Activated CD4-positive, alpha-beta T cell treated with anti-CD3 and anti-CD28 coated beads, Interleukin-2, amount 10 ng/mL, durations not matched to agents 24 days and 14 days (primary cell): ENCODE measurements at places on chromosomes 7 and 10.

DNA sequence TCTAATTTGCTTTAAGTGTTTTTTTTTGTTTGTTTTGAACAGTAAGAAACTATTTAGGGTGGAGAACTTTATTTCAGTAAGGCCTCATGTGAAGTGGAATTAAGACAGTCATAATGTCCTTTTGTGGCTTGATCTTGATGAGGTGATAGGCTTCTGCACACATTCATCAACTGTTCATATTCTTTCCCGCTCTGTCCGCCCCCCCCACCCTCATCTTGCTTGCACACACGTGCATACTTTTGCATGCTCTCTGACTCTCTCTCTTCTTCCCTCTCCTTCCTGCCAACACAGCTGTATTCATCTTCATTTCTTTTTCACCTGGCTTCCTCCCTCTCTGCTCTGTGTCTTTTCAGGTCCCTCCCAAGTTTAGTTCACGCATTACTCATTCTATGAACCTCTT is 429.6 kb downstream of the AUTS2 start:
- no peak for DNase-seq

DNA sequence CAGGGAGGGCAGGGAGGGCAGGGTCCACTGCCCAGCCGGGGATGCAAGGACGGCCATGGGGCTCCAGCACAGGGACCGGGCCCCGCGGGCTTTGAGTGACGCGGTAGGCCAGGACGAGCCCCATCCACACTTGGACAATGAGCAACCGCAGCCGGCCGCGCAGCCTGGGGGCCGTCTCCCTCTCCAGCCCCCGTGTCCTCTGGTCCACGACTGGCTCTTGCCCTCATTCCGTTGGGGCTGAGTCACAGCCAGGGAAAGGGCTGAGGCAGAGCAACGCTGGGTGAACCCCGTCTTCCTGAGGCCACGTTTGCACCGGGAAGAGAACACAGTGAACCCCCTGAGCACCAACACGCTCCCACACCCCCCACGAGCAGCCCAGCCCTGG is 23.7 kb downstream of the SHH start:
- no peak for DNase-seq

DNA sequence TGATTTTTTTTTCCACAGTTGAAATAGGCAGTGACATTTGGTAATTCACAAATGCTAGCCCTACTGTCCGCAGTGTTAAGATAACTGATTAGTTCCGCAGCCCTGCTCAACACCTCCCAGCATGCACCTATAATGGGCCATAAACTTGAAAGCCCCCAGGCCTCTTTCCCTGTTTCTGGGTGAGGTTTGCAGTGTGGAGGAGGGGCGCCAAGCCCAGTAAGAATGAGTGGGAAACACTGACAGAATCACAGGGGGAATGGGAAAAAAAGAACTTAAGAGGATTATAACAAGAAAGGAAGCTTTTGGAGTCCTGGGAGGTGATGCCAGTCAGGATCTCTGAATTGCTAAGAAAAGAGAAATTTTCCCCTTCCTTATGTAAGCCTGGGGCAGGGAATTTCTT is 39.6 kb upstream of the SP8 start:
- no peak for DNase-seq

GRCh38 chr10:119131512-119132240 is 27.8 kb downstream of the DENND10 start:
- DNase-seq = peak; percentile 89

DNA sequence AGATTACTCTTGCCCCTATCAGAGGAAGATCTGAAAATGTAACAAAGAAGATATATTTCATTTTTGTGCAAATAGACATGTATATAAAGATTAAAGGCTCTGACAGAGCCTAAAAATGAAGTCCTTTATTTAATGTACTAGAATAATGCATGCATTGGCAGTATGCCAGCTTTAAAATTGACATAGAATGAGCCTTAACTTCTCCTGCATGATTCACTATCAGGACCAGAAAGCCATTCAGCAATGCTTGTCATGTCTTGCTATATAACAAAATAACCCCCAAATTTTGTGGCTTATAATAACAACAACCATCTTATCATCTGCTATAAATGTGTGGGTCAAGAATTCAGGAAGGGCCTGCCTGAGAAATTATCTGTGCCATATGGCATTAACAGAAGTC is 411.9 kb downstream of the GRM8 start:
- no peak for DNase-seq

- no peak for DNase-seq
These were observed 296.3 kb upstream of the SEMA3D start for GRCh38 chr7:85483177-85483576.

DNA sequence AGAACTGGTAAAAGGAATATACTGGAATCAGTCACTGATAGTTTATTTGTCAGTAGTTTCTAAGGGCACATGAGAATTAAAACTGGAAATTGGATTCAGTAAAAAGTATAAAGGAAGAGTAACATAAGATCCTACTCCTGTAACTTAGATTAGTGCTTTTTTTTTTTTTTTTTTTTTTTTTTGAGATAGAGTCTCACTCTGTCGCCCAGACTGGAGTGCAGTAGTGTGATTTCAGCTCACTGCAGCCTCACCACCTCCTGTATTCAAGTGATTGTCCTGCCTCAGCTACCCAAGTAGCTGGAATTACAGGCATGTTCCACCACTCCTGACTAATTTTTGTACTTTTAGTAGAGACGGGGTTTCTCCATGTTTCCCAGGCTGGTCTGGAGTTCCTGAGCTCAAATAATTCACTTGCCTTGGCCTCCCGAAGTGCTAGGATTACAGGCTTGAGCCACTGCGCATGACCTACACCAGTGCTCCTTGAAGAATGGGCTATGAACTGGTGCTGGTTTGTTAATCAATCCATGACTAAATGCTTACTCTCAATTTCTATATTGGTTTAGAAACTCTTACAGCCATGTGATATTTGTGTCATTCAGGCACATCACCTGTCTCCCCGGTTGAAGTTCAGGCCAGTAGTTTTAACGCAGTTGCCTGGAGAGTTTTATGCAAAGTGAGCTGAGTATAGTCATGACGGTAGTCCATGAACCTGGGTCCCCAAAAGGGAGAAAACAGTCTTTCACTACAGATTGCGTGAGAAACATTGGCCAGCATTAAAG is 65.0 kb downstream of the ZEB1 start:
- DNase-seq = no peak

DNA sequence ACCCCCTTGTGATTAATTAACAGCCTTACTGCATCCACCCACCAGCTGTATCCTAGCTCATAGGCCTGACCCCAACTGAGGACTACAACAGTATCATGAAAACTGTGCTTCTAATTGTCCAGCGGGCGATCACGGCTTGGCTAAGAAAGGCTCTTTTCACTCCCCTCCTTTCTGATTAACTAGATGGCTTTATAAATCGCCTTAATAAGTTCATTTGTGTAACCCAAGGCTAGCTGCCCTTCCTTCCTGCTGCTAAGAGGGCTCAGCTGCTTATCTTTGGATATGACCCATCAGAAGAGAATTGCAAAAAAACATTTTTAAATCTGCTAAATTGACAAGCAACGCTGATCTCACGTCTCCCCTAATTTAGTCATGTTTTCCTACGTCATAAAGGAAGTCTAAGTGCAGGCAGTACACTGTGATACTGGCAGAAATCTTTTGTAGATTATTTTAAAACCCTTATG is 163.0 kb upstream of the LAMB4 start:
- DNase-seq = no peak

DNA sequence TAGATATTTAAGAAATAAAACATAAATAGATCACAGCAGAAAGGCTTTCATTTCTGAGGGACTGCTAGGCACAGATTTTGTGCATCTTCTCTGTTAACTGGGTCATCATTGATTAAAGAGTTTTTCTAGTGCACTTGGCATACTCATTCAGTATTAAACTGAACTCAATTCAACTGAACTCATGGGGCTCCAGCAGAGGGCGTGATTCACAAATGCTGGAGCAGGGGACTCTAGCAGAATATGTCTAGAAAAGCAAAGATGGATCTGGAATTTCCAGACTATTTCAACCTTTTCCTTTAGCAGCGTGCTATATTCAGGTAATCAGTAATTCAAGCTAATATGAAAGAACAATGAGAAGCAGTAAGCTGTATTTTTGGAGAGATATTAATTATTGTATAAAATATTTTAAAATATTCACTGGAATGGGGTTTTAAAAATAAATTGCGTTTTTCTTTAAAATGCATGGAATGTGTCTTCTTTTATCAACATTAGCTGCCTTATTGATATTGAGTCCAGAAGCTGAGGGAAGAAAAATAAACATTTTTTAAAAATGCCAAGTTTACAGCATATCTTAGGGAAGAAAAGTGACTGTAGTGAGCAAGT is 296.8 kb upstream of the CACNA2D1 start:
- DNase-seq = no peak

GRCh38 chr10:35063837-35064454 is 26.2 kb downstream of the CUL2 start:
- DNase-seq = no peak

DNA sequence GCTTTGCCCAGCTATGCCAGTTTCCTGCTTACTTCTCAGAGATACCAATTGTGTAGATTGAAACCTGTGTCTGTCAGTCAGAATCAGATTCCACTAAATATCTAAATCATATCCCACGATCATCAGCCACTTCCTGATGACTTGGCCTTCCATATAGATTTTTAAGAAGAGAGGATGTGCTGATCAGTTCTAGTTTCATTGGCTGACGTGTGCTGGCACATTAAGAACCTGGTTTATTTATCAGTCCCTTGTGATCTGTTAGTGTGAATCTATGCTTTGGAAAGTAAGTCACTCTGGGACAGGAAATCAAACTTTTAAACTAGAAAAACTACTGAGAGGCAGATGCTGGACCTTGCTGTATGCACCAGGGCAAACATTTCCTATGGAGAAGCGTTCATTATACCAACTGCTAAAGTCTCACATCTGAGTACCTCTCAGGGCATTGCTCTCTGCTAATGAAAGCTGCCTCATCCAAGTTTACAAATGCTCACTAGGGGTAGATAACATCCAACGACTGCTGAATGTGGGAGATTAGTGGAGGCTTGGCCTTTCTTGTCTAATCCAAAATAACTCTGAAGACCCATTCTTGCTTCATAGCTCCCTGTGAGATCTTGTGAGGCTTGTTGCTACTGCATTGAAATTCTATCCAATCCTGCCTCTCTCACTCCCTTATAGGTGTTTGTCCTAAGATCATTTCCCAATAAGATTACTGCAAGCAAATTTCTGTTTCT is 109.1 kb downstream of the ARL4A start:
- DNase-seq = no peak

- DNase-seq = no peak
These were observed 182.5 kb downstream of the LRMDA start for GRCh38 chr10:75613685-75614504.

GRCh38 chr7:83861876-83862275 is 212.9 kb upstream of the SEMA3E start:
- DNase-seq = no peak

DNA sequence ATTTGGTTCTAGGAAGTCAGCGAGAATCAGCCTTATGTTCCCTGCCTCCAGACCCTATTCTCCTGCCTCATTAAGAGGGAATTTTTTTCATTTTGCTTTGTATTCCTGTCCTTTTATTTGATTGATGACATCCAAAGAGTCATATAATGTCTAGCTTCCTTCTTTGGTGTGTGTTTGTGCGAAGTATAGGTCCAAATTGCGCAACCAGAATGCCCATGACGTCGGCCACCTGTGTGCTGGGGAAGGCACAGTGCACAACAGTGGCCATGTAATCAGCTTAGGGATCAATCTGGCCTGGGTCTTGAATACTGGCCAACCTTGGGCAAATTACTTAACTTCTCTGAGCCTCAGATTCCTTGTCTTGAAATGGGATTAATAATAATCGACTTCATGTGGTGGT is 206.2 kb downstream of the VTI1A start:
- DNase-seq = no peak

DNA sequence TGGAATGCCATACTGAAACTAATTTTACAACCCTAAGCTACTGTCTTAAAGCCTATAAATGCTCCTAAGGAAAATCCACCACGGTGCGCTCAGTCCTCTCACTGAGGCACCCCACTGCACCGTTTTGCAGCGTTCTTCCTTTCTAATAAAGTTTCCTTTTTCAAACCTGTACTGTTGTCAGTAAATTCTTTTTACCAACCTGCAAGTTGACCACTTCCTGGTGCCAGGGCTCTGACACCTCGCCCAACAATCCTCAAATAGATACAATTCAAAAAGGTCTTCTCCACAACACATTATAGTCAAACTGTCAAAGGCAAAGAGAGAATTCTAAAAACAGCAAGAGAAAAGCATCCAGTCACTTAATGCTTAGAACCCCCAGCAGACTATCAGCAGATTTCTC is 42.8 kb downstream of the HERPUD2 start:
- DNase-seq = no peak

- DNase-seq = peak; percentile 71
These were observed 150.4 kb downstream of the SFMBT2 start for GRCh38 chr10:7260412-7260900.

- no peak for DNase-seq
These were observed 795.6 kb downstream of the PHTF2 start for GRCh38 chr7:78594156-78594555.

DNA sequence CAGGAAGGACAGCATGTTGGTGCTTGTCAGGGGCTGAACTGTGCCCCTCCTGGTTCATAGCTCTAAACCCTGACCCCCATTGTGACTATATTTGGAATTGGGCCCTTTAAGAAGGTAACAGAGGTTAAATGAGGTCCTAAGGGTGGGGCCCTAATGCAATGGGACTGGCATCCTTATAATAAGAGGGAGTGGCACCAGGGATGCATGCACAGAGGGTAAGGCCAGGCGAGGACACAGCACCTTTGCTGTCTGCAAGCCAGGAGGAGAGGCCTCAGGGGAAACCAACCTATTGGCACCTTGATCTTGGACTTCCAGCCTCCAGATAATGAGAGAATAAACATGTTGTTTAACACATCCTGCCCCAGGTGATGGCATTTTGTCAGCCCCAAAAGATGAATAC is 61.3 kb upstream of the EBF3 start:
- DNase-seq = no peak

DNA sequence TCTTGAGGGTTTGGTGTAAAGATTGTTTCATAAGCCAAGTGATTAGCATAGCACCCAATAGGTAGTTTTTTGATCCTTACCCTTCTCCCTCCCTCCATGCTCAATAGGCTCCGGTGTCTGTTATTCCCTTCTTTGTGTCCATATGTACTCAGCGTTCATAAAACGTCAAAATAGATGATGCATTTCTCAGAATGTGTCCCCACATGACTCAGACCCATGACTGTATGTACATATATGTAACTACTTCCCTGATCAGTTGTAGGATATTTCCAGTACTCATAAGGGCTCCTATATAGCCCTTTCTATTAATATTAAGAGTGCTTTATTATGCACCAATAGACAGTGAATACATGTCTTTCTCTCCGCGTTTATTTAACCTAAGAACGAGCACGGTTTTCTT is 466.9 kb downstream of the KIF20B start:
- DNase-seq = no peak

DNA sequence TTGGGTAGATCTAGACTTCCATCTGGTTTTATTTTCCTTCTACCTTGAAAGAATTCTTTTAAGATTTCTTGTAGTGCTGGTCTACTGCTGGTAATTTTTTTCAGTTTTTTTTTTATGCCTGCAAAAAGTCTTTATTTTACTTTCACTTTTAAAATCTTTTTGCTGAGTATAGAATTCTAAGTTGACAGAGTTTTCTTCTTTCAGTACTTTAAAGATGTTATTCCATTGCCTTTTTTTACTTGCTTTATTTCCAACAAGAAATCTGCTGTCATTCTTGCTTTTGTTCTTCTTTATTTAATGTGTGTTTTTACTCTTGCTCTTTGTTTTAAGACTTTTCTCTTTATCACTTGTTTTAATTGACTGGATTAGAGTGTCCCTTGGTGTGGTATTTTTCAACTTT is 36.1 kb upstream of the HECTD2 start:
- DNase-seq = no peak

- DNase-seq = no peak
These were observed 259.8 kb downstream of the KCNMA1 start for GRCh38 chr10:77377678-77378352.
